ENCODE measurements at places on chromosomes 12 and 14.

DNA sequence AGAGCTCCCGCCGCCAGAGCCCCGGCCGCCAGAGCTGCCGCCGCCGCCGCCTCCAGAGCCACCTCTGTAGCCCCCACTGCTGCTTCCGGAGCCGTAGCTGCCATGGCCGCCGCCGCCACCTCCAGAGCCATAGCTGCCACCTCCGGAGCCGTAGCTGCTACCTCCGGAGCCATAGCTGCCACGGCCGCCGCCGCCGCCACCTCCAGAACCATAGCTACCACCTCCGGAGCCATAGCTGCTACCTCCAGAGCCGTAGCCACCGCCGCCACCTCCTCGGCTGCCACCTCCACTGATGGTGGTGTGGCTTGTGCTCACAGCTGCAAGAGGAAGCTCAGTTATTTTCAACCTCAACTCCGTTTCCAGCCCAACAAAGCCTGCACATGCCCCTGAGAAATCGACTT is 4.9 kb downstream of the KRT1 start:
- DNase-seq: no peak

- no peak for DNase-seq
Observed at GRCh38 chr14:90517076-90517841, 120.4 kb downstream of the CALM1 start.

DNA sequence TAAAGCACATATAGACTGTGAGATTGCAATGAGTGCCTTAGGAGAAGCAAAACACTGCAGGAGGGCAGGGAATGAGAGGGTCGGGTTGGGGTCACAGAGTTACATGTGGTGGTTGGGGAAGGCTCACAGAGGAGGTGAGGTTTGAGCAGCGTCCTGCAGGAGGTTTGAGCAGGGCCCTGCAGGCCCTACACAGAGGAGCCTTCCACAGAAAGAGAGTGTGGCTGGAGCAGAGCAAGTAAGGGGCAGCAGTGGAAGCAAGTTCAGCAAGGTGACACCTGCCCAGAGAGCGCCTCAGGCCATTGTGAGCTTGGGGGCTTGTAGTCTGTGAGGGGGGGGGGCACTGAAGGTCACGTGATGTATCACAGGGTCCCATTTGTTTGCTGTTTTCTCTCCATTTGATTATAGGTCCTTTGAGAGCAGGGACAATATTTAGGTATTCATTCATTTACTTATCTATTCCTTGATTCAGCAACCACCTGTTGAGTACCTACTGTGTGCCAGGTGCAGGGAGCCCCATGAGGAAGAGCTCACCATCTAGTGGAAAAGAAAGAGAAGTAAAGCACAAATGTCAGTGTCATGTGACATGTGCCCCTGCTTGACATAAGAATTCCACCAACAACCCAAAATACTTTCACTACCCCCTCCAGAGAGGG is 56.6 kb downstream of the GALNT16 start:
- no peak for DNase-seq

DNA sequence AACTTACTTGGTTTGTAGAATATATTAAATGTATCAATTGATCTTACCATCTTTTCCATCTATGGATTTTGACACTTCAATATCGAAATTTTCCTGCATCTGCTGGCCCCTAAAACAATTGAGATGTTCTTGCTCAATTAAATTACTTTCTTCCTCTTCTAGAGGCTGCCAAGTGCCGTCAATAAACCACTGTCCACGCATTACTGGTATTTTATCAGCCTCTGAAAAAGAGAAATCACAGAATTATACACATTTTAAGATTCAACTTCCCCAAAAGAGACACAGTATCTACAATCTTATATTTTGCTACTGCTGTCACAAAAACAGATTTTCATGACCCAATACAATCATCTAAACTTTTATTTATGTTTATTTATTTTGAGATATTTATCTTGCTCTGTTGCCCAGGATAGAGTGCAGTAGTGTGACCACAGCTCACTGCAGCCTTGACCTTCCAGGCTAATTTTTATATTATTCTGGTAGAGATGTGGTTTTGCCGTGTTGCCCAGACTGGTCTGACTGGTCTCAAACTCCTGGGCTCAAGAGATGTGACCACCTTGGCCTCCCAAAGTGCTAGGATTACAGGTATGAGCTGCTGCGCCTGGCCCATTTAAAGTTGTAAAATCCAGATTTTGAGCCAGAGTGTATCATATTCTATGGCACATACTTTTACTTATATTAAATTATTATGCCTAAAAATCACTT is 49.3 kb downstream of the DDHD1 start:
- DNase-seq: no peak

GRCh38 chr14:76638841-76639240 is 122.4 kb upstream of the VASH1 start:
- DNase-seq: no peak

- no peak for DNase-seq
Observed at GRCh38 chr12:16955083-16955657, 349.2 kb upstream of the LMO3 start.

- no peak for DNase-seq
Observed at GRCh38 chr12:106957583-106957982, 1.9 kb downstream of the TMEM263 start.

- no peak for DNase-seq
Observed at GRCh38 chr14:100738269-100738691, 11.6 kb downstream of the DLK1 start.

- DNase-seq: no peak
Observed at GRCh38 chr12:96227365-96228106, 33.4 kb downstream of the ELK3 start.

DNA sequence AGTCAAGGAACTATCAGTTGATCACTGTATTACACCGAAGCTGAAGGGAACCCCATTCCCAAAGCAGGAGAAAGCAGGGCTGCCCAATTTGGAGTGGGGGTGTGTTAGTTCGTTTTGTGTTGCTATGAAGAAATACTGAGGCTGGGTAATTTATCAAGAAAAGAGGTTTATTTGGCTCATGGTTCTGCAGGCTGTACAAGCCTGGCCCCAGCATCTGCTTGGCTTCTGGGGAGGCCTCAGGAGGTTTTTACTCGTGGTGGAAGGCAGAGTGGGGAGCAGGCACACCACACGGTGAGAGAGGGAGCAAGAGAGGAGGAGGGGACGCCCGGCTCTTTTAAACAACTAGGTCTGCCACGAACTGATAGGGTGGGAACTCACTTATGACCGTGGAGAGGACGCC is 16.7 kb upstream of the DIO3 start:
- DNase-seq: no peak

- no peak for DNase-seq
Observed at GRCh38 chr14:51395361-51395849, 155.4 kb downstream of the TMX1 start.

GRCh38 chr12:64232196-64232595 is 10.1 kb upstream of the KICS2 start:
- DNase-seq: no peak

DNA sequence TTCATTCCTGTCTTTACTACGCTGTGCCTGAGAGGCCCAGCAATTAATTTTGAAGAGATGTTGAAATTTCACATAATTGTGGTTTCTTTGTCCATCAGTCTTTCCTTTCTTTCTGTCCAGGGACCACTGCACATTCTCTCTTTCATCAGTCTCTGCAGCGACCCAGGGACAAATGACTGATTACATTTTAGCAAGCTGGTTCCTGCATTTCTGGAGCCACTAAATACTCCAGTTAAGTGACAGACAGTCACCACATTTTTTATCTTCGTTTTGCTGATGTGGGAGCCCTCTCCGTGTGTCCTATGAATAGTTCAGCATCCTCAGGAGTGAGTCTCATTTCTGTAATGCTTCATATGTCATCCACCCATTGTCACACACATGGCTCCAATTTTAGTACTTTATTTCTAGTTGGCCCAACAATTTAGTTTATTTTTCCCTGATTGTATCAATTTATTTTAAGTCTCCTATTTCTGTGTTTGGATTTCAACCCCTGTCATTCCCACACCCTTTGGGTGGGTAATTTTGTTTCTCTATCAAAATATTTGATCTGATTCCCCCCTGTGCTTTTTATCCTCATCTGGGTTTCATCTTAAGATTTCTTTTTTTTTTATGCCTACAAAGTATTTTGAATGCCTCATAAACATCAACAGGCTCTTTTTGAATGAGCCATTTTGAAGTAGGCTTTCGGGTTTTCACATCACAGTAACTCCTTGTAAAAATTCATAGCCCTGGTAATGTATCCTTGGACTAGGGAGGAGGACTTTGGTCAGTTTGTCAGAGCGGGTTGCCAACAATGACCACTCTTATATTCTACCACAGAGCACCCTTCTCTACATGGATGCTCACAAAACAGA is 1196.5 kb downstream of the GALC start:
- no peak for DNase-seq

DNA sequence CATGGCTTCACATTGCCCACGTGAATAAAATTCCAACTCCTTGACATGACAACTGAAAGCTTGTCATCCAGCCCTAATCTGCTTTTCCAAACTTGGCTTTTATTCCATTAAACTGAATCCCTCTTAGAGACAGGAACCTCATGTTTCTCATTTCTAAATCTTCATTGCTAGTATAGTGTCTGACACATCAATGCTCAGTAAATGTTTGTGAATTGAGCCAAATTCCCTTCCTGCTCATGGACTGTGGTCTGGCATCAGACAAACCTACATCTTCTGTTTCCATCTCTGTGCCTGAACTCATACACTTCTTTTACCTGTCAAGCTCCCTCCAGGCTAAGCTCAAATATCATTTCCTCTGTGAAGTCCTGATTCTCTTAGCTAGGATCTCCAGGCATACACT is 4.3 kb upstream of the FKBP11 start:
- DNase-seq: no peak

DNA sequence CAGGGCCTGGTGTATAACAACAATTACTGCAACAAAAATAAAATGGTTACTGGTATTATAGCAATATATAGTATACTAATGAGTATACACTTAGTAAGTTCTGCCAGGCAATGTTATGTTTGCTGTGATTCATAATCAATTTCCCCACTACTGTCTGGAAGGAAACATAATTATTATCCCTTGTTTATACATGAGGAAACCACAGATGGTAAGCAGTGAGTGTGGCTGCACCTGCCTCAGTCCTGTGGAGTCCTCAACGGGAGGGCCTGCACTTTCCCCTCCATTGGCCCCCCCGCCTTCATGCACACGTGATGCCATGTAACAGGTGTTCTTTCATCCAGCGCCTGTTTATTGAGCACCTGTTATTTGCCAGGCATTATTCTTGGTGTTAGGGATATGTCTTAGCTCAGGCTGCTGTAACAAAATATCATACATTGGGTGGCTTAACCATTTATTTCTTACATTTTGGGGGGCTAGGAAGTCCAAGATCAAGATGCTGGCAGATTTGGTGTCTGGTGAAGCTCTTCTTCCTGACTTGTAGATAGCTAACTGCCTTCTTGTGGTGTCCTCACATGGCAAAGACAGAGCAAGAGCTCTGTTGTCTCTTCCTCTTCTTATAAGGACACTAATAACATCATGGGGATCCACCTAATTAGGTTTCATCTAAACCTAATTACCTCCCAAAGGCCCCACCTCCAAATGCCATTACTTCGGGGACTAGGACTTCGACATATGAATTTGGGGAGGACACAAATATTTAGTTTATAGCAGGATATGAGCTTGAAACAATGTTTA is 59.5 kb upstream of the CHGA start:
- no peak for DNase-seq

GRCh38 chr12:88163371-88163770 is 21.3 kb downstream of the TMTC3 start:
- no peak for DNase-seq

GRCh38 chr12:28349196-28349595 is 158.9 kb downstream of the CCDC91 start:
- DNase-seq: no peak

GRCh38 chr12:129530517-129530916 is 373.3 kb downstream of the TMEM132D start:
- DNase-seq: no peak

DNA sequence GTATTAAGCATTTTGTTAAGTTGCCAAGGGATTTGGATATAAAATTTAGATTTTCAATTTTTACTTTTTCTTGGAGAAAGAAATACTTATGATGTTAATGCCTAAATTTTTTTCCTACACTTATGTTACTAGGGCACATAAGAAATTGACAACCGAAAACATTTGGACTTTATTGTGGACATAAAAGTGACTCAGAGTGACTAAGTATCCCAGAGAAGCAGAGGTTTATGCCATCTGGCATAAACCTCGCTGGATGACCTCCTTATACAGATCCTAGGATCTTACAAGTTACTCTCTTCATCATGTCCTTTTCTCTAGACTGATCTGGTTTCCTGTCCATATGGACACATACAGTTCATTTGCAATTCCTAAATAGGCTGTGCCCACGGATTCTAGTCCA is 89.8 kb downstream of the RERG start:
- no peak for DNase-seq

DNA sequence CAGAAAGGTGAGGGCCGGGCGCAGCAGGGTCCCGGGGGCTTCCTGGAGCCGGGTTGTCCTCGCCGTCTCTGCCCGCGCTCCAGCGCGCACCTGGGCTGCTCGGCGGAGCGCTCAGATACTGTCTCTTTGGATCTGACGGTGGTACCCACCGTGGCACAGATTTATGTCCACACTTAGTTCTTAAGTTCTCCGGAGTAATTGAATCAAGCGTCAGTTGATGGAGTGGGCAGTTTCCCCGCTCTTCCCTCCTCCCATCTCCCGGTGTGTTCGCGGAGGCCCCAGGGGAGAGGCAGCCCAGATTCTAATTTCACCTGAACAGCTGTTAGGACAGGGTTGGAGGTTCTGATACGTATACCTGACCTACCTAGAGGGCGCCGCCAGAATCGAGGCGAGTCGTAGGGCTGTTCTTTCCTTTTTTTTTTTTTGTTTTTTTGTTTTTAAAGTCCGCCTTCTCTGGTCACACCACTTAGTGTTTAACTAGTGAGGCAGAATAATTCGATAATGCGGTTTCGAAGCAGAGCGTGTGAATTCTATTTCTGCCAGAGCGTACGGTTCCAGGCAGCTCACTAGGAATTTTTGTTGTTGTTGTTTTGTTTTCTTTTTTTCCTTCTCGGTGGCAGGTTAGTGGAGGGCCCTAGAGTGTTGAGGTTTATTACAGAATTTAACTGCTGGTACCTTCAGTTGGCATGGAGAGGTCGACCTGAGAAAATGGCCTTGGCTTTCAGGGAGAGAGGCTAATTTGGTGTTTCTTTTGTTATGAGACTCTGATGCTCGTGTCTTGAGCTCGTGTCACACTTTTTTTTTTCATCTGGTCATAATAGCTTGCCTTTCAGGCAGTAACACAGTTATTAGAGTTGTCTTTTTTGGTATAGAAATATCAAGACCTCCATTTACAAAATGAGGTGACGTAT is 22.3 kb upstream of the GNS start:
- no peak for DNase-seq

- DNase-seq: no peak
Observed at GRCh38 chr12:116333402-116333801, 55.9 kb upstream of the MED13L start.

DNA sequence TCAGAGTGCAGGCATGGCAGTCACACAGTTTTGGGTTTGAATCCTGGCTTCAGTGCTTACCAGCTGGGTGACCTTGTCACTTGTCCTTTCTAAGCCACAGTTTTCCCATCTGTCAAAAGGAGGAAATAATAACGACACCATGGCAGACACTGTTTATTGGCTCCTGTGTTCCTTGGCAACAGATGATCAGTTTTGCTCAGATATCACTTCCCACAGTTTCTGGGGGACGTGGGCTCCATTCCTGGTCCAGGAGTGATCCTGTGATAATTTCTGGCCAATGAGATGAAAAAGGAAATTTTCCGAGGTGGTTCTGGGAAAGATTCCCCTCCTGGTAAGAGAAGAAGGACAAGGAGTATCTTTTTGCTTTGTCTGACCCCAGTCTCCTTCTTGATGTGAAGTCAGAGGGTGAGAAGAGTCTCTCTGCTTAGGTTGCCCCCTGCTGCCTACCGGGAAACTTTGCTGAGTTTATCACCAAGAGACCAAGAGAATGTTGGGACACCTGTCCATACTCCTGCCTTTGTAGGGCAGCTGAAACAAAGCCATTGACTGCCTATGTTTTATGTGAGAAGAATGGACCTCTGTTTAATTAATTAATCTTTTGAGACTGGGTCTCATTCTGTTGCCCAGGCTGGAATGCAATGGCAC is 178.9 kb upstream of the NRXN3 start:
- DNase-seq: no peak

Measured in stimulated activated CD4-positive, alpha-beta T cell treated with anti-CD3 and anti-CD28 coated beads, Interleukin-12 subunit alpha, Interleukin-12 subunit beta, amount 100 ng/mL, for 48 hours (primary cell).